Glomerular endothelial cell (primary cell): ENCODE measurements at places on chromosomes 6 and 20.

GRCh38 chr6:13437218-13437996 is 50.0 kb downstream of the GFOD1 start:
- no peak for DNase-seq

GRCh38 chr6:9398767-9399373 is 963.5 kb upstream of the SLC35B3 start:
- DNase-seq: no peak

DNA sequence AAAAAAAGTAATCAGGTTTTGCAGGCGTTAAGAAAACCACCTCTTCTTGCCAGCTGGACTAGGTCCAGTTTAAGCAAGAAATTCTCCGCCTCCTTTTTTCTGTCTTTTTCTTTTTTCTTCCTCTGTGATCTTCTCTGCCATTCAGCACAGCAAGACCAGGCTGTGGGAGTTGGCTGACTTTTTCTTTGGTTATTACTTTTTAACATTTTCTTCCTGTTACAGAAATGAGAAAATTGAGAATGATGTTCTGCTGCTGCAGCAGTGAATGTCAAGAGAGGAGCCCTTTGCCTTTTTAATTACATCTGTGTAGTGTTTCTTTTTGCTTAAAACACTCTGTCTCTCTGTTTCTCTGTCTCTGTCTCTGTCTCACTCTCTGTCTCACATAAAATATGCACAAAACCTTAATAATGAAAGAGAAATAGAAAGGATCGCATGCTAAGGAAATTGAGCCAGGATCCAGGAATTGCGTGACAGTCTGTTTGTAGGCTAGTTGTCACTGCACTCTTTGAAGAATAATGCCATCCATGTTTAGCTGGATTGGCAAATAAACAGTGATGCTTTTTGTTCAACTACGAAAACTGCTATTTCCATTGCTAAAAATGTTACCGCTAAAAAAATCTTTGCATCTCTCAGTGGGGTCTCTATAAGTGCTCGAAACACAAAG is 103.2 kb upstream of the SUPT3H start:
- DNase-seq: no peak

DNA sequence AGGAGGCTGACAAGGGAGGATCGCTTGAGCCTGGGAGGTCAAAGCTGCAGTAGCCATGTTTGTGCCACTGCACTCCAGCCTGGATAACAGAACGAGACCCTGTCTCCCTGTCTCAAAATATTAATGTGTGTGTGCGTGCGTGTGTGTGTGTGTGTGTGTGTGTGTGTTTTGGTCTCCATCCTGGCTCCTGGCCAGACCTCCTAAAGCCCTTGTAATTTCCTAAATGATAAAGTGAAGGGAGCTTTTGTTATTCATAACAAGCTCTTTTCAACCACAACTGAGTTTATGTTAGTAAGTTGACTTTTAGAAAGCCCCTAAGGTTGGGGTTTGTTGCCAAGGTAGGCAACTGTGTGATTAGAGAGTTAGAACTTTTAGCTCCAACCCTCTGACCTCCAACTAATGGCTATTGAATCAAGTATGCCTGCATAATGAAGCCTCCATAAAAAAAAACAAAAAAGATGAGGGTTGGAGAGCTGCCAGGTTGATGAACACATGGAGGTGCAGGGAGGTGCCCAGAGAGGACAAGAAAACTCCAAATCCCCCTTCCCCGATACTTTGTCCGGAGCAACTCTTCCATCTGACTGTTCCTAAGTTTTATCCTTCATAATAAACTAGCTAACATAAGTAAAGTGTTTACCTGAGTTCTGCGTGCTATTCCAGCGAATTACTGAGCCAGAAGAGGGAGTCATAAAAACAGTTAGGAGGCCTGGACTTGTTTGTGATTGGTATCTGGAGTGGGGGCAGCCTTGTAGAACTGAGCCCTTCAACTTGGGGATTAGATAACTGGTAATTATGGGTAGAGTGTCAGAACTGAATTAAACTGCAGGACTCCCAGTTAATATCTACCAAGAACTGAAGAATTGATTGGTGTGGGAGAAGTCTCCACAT is 5.3 kb upstream of the AIF1 start:
- no peak for DNase-seq

- DNase-seq: peak; percentile 92
Measured at GRCh38 chr6:154482858-154483257, 27.6 kb downstream of the CNKSR3 start.

DNA sequence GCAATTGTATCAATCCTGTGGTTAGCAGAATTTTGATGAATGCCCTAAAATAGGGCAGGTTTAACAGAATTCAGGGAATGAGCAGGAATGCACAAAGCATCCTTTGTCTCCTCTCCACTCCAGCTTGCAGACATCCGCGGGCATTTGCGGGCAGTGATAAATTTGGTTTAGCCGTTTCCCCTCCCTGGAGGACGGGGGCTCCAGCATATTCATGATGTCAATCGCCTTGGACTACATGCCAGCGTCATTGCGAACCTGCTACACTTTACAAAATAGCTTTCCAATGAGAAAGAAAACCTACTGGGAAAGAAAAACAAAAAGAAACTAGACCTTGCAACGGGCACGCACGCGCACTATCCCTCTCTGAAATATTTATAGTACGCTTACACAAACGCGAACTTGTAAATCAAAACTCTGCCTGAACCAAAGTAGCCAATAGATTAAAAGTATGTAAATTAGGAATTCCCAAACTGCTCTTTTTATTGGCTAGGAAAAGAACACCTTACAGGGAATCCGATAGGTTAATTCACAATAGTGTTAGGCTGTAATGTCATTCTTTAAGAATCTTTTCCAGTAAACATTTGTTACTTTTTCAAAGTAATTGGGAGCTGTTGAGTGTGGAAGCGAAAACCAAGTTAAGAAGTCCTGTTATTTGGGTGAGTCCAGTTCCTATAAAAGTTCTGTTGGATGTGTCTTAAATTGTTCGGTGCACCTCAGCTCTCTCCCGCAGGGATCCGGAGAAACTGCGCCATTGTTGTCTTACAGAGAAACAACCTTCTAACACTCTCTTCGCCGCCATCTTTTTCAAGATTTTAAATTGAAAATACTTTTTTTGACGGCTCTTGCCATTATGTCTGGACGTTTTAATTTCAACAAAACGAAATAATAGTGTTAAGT is 136.7 kb downstream of the HFE start:
- peak; percentile 92 for DNase-seq

DNA sequence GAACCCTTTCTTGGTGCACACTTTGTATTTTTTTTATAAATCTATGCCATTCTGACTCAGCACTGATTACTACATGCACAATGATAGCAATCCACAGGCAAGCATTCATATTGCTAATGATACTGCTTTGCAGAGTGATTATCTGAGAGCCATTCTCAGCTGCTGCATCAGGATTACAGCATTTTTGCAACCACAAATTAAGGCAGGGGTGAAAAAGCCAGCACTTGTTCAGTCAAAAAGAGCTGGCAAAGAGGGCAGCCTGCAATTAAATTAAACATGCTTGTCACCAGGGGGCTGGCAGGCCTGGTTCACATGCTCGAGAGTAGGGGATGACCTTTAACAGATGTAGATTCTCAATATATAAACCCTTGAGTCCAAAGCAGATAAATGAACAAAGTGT is 40.7 kb upstream of the SLC17A4 start:
- no peak for DNase-seq

DNA sequence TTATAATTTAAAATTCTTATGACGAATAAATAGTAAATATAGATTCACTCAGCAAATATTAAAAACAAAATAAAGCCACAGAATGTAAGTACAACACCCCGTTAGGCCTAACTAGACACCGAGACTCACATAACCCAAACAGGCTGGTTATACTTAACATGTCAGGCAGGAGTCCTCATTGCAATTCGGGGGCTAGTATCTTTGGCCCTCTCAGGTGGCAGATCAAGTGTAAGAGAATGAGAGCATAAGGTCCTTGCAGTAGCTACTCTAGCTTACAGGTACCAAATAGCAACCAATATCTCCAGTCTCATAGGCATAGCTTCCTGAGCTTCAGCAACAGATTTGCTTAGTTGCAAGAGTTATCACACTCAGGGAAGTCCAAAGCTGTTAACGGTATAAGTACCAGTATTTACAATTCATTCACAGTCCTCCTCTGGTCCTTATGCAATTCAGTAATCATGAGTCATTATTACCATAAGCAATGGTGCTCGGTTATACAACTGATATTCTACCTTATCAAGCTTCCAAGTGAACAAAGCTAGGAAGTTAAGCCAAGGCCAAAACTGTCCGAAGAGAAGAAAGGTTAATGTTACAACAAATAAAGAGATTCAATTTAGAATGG is 20.1 kb downstream of the REV3L start:
- no peak for DNase-seq

- DNase-seq: no peak
Measured at GRCh38 chr6:157060440-157060952, 262.8 kb downstream of the TMEM242 start.

GRCh38 chr20:63176427-63177133 is 39.4 kb downstream of the YTHDF1 start:
- DNase-seq: no peak

DNA sequence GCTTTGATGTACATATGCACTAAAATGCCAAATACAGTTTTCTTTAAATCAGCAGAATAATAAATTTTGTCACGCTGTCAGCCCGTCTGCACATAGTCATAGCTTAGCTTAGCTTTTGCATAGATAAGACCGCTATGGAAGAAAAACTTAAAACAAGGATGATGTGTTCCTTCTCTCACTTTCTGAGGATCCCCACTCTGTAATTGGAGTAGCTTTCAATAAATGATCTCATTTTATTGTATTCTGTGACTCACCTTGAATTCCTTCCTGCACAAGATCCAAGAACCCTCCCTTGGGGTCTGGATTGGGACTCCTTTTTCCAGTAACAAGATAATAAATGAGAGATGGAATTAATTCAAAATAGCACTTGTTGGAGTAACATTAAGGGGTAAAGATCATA is 186.2 kb downstream of the CDH26 start:
- no peak for DNase-seq

DNA sequence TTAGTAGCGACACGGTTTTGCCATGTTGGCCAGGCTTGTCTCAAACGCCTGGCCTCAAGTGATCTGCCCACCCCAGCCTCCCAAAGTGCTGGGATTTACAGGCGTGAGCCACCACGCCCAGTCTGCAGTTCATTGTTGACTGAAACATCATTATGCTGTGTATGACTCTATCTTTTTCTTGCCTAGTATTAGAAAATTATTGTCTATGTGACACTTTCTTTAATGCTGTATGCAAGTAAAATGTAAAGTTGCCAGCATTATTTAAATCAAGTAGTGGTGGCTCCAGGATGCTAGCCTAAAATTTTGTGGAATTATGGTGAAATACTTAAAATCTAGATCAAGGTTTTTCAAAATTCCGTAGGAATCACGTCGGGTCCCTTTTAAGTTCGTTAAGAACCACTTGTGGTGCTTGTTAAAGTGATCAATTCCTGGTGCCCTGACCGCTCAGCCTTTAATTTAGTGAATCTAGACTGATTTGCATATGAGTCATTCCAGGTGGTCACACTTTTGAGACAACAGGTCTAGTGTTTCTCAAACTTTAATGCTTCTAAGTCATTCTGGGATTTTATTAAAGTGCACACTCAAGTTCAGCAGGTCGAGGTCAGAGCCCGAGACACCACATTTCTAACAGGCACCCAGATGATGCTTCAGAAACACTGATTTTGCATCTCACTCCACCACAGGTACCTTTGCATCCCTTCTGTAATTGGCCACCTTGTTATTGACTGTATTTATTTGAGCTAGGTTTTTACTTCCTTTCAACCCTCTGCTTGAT is 132.6 kb upstream of the MTHFD1L start:
- no peak for DNase-seq

- DNase-seq: peak; percentile 51
Measured at GRCh38 chr20:17504898-17505635, 26.1 kb downstream of the BFSP1 start.

- DNase-seq: no peak
Measured at GRCh38 chr20:25223179-25223661, 24.7 kb upstream of the PYGB start.

- DNase-seq: no peak
Measured at GRCh38 chr20:44271915-44272663, 25.0 kb downstream of the GDAP1L1 start.

- no peak for DNase-seq
Measured at GRCh38 chr6:143406673-143407072, 43.8 kb downstream of the ADAT2 start.

GRCh38 chr6:122722746-122723145 is 56.8 kb upstream of the FABP7 start:
- DNase-seq: no peak

DNA sequence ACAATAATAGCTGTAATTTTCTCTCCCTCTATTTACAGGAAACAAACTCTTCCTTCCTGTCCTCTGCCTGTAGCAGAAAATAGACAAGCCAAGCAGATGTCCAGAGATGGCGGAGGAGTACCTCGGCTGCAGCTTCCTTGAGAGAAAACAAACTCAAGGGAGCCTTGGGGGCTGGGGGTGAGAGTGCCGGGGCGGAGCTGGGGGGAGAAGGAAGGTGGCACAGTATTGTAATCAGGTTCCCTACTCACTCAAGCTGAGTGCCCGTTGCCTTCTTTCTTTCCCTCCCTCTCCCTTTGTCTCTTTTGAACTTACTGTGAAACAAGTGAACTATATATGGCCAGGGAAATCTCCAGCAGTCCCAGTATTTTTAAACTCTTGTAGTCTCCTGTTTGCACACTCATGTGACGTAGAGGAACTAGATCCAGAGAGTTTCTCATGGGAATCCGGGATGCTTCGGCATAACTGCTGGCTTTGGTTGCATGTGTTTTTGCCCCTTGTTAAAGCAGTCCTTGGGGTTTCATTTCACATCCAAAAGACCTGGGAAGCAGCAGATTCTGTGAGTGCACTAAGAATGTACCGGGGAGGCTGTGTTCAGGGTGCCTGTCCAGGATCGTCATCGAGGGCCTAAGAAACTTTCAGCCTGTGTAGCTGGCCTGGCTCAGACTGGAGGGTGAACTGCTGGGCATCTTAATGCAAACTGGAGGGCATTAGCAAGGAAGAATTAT is 44.6 kb upstream of the HDDC2 start:
- no peak for DNase-seq
